ENCODE measurements at places on chromosomes 5 and 9. TPM values are rescaled to one million over a fixed set of nuclear protein-coding genes. Genes with fewer than 3 reads are reported as not detected.

DNA sequence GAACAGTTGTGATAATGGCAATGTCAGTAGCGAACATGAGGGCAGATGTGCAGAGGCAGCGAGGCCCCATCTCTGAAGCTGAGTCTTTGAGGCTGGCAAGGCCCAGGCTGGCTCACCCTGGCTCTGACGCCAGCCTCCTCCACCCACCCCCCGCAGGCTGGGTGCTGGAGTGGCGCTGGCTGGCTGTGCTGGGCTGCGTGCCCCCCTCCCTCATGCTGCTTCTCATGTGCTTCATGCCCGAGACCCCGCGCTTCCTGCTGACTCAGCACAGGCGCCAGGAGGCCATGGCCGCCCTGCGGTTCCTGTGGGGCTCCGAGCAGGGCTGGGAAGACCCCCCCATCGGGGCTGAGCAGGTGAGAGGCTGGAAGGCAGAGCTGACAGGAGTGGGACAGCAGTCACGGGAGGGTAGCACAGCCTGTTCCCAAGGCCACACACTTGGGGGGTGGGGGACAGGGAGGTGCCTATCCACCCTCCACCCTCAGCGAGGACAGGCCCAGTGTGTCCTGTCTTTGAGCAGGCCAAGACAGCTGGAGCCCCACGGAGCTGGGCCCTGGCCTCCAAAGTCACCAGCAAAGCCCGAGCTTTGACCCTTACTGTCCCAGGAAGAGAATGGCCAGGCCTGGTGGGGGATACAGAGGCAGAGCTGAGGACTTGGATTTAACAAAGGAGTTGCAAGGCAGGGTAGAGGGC is 5.6 kb downstream of the SLC2A8 start:
- no peak for DNase-seq

DNA sequence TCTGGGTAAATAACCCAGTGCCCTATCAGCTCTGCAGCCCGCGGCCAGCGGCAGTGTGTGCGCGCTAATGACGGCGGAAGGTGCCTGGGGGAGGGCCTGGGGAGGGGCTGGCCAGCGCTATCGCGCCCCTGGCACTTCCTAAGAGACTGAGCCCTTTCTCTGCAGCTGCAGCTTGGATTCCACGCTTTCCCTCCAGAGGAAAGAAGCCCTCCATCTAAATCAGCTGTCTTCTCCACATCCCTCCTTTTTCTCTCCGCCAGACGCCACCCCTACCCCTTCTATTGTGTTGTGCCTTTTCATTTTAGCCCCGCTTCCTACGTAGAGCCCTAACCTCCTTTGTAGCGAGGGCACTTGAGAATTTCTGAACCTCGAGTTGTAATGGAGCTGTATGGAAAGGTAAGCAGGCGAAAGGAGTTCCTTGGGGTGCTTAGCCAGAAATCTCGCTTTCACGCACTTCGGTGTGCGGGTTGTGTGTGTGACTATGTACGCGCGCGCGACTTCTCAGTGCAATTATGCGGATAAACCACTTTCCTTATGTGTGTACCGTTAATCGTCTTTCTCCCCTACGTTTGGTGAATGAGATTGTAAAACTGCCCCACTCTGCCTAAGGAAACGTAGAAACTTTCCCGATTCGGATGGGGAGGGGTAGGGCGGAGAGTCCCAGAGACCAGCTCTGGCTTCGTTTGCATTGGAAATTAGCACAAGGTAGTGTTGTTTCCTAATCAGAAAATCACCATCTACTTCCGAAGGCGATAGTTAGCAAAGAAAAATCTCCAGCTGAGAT is 664 bp upstream of the RAB3C start:
- DNase-seq: peak; percentile 12

- no peak for DNase-seq
Observed at GRCh38 chr5:57325678-57326397, 152.0 kb downstream of the GPBP1 start.

DNA sequence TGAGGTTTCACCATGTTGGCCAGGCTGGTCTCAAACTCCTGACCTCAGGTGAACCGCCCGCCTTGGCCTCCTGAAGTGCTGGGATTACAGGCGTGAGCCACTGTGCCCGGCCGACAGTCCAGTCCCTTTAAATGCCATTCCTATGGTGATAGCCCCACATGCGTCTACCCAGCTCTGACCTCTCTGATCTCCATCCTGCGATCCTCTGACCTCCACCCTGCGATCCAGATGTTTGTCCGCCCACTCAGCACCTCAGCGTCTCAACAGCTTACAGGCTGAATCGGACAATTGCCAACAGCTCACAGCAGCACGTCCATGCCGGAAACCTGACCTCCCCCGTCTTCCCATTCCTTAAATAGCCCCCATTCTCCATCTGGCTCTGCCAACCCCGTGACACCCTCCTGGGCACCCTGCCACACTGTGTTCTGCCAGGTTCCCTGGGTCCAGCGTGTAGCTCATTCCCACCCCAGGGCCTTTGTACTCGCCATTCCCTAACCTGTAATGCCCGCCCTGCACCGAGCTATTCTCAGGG is 44.0 kb upstream of the RNU6ATAC start:
- no peak for DNase-seq

DNA sequence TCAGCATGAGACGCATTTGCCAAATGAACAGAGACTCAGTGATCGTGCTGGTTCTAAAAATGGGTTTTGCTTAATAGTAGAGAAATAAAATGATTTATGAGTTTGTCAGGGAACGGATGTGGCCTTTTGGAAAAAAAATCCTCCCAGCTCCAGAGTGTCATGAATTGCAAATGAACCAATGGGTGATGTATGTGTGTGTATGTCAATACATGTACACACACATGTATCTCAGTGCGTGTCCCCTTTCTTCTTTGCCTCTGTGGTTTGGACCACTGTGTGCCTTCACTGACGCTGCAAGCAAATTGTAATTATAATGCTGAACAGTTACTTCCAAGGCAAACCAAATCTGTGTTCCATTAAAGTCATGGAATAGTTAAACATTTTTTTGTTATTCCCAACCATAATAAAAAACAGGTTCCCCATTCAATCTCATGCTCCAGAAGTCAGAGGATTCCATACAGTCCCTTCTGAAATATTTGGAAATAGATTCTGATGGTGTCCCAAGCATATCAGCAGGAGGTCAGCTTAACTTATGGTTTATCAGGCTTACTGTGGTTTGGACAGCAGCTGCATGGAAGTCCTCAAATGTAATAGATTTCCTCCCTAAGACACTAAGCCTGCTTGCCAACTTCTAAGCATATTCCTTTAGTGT is 630.5 kb downstream of the ACTL7B start:
- no peak for DNase-seq

- DNase-seq: peak; percentile 50
Observed at GRCh38 chr5:144151026-144151425, 19.4 kb downstream of the YIPF5 start.

GRCh38 chr9:122078557-122078956 is 14.6 kb downstream of the TTLL11 start:
- DNase-seq: no peak

DNA sequence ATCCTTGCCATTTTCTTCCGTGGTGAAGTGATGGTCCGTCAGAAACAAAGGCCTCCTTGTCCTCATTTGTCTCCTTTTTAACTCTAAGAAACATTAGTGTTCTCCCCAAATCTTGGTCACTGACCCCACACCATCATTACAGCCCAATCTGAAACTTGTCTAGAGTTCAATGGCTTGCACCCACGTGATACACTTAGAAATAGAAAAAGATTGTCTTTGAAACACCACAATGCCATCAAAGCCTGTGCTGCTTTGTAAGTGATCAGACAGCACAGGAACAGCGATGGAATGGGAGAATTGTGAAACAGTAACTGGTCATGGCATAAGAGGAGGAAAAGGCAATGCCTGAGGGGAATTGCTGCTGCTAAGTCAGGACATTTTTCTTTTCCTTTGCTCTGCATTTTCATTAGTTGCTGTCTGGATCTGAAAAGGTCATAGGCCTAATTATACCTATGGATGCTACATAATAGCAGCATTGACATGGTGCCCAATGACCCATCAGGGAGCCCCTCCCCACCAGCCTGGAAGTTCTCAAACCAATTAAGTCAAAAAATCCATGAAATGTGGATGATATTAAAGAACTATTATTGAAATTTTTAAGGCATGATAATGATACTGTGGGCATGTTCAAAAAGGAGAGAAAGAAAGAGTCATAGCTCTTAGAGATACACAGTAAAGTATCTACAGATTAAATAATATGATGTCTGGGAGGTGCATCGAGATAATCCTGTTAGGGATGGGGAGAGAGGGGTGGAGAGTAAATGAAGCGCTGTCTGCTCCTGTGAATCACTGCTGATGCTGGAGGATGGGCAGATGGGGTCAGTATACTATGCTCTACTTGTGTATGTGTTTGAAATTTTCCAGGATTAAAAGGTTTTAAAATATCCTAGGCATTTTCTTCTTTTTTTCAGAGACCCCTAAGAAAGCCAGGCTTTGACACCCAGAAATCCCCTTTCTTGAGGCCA is 83.6 kb downstream of the ENC1 start:
- DNase-seq: no peak

DNA sequence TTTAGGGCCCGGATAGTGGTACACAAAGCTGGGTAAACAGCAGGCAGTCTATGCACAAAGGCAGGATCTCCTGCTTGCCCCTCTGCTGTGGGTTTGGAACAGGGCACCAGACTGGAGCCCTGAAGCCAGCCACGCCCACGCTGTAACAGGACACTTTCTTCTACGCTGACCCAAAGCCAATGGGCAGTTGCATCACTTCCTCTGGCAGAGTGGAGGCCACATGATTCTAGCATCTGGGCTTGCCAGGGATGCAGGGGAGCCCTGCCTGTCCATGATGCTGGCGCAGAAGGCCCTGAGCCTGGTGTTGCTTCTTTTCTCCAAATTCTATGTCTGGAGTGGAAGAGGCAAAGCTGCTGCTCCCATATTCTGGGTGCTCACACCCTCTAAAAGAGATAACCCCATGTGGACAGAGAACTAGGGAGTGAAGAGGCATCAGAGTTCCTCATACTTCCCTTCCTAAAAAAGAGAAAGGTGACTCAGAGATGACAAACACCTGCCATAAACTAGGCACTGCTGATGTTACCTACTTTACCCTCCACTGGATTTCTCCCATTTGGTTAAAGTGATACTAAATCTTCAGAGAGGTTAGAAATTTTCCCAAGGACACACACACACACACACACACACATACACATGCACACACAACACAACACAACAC is 260.3 kb upstream of the KLF4 start:
- DNase-seq: no peak

DNA sequence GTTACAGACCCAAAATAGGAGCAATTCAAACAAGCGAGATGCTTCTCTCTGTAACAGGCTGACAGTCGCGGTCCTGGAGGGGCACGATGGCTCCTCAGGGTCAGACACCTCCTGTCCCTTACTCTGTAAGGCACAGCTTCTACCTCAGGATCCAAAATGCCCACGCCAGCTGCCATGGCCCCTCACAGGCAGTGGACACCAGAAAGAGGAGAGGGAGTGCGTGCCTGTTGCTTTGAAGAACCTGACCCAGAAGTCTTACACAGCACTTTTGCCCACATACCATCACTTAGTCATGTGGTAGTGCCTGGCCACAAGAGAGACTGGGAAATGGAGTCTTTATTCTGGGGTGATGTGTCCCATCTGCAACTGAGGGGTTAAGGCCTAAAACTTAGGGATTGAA is 11.6 kb upstream of the ABL1 start:
- peak; percentile 44 for DNase-seq

- DNase-seq: no peak
Observed at GRCh38 chr5:62342476-62342837, 36.5 kb downstream of the KIF2A start.

SPINK4 gene
- not detected for polyA plus RNA-seq

PCDHB15 gene
- polyA plus RNA-seq: 1.8 TPM

CRHBP gene
- polyA plus RNA-seq: 67.7 TPM

TNC gene
- 9.4 TPM for polyA plus RNA-seq

PCDHB7 gene
- polyA plus RNA-seq: 0.97 TPM
